ENCODE measurements at places on chromosomes 3 and 15.

DNA sequence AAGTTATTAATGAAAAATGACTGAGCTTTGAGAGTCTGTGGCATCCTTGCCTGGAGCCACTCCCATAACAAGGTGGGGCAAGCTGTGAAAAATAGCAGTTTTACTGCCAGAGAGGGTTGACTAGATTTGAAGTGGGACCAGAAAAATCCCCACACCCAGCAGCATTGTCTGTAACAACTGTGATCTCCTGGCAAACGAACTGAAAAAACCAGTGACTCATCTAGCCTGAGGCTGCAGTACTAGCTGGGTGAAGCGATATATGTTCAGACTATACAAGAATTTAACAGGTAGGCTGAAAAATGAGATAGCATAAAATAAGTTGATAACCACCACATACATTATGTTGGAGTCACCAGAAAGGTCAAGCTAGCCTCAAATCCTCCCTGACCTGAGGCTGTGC lies 64.0 kb downstream of the DPH6 start:
- no peak for DNase-seq

- DNase-seq: no peak
Observed at GRCh38 chr3:85433319-85433718, 474.5 kb downstream of the CADM2 start.

- no peak for DNase-seq
Observed at GRCh38 chr15:87604857-87605446, 651.6 kb downstream of the NTRK3 start.

DNA sequence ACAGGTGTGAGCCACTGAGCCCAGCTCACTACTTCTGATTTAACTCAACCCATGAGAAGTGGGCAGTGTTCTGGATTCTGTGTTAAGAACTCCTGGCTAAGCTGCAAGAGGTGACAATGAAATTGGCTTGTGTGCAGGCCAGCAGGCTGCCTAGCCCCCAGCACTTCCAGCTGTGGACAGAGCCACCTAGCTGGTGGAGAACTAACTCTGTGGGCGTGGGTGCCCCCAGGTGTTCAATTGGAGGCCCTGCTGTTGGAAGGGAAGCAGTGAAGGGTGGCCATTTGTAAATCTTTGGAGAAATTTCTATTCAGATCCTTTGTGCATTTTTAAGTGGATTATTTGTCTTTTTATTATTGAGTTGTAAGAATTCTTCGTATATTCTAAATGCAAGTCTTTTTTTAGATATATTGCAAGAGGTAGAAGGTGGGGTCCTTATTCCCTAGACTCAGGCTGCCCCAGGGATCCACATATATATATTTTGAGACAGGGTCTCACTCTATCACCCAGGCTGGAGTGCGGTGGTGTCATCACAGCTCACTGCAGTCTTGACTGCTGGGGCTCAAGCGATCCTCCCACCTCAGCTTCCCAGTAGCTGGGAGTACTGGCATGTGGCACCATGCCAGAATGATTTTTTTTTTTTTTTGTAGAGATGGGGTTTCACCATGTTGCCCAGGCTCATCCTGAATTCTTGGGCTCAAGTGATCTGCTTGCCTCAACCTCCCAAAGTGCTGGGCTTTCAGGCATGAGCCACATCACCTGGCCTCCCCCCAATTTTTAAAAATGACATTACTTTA lies 7.2 kb upstream of the SCAMP5 start:
- DNase-seq: no peak

DNA sequence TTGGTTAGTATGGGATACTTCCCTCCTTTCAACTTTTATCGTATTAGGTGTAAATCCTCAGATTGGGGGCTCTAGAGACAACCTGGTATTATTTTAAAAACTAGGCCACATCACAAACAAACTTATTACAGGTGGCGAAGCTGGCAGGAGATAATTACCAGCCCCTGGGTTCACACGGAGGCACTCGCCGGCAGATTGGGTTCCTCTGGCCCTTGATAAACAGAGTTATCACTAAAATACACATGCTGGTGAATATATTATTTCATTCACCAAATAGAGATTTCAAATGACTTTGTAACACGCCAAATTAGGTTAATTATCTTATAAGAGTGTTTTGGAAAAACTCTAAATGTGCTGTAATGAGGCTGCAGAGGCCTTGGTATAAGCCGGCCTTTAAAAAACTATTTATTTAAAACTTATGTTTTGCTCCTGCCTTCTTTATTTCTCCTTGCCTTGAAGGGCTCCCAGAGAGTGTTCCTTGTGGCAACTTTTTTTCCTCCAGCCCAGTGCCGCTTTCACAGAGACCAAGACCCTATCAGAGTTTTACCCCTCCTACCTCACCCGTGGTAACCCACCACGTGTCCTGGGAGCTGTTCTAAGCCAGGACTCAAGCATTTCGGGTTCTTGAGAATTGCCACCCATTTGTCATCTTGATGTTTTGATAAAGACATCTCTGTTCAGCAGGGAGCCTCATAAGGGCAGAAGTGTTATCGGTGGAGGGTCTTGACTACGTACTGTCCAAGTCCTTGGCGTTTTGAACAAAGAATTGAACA lies 468.6 kb upstream of the CFAP20DC start:
- DNase-seq: no peak

GRCh38 chr3:150806185-150806835 lies 43.3 kb upstream of the SIAH2 start:
- DNase-seq: no peak

- no peak for DNase-seq
Observed at GRCh38 chr3:55128225-55128823, 200.5 kb upstream of the LRTM1 start.

DNA sequence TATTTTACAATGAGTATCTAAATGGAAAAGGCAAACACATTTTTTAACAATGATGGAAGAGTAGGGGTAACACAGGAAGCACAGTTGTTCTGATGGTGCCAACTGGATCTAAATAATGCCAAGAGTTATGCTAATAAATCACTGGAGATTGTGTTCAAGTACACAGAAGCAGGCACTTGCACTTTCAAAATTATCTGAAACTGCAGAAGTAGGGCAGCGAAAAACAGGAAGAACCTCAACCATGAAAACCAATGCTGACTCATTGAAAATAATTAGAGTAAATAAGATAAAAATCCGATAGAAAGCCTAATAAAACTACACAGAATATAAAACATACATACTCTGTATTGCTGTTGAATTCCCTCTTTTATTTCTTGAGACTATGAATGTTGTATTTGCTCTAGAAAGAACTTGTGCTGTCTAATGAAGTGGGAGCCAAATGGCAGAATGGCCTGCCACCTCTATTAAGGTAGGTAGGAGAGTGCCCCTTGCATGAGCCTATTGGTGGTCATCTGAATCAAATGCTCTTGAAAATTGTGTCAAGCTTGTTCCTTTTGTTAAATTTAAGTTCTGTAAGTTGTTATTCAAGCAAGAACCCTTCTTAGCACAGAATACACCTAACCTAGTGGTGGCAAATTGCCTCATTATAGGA lies 93.7 kb downstream of the ABI3BP start:
- no peak for DNase-seq

DNA sequence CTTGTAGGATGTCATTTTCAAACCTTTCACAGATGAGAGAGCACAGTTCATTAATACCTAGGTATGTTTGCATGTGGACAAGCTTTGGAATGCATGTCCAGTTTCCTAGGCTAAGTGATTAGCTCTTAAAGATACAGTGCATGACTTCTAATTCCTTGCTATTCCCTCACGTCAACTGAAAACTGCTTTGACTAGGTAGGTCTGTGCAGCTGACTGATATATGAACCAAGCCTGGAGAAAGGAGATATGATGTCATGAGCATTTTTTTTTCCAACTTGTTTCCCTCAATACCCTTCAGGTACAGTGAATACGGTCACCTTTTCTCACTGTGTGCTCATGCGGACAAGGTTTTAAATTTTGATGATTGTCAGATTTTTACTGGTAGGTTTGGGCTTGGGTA lies 41.6 kb upstream of the TASOR start:
- no peak for DNase-seq

- no peak for DNase-seq
Observed at GRCh38 chr3:139745831-139746230, 68.1 kb upstream of the NMNAT3 start.

GRCh38 chr3:5663601-5664000 lies 476.1 kb downstream of the EDEM1 start:
- DNase-seq: no peak

DNA sequence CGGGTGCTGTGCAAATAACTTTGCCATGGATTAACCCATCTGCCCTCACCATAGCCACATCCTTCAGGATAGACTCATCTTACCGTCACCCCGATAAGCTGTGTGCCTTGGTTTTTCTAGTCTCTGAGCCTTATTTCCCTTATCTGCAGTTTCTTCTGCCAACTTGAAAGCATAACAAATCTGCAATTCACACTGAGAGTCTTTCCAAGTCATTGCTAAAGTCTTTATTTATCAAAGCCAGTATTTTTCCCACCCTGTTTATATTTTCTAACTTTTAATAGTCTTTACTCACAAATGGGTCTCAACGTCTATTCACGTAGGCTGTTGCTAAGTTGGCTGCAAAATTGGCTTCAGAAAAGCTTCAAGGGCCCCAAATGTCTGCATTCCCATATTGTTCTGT lies 61.6 kb upstream of the SUCLG2 start:
- no peak for DNase-seq

All from heart right ventricle (tissue), 16 donors.